Activated T-helper 1 cell treated with anti-CD3 and anti-CD28 coated beads, Interleukin-12 subunit alpha, Interleukin-12 subunit beta, Interleukin-2, Interleukin-4 antibody, amounts not matched to agents 30 ng/mL and 10 ng/mL and 1 ng/mL, durations not matched to agents 14 hours and 24 hours and 36 hours (primary cell): ENCODE measurements at places on chromosomes 4 and X.

DNA sequence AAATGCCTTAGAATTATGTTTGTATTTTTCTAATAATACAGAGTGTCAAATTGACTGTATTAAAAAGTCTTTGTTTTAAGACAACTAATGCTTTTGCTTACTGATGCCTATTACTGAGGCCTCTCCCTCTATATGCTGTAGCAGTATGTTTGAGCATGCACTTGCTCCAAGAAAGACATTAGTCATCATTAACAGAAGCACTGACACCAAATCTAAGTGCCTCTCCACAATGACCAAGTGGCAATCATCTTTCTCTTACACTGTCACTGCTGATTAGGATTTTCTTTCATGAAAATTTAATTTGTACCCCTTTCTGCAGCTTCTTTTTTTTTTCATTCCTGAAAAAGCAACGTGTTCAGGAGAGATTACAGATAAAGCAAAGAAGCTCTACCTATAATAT is 11.1 kb upstream of the MAB21L2 start:
- no peaks in the 10 kb centered on the region for H3K27me3 ChIP-seq
- no peak overlapping the region for H3K27ac ChIP-seq
- no peak overlapping the region for H3K4me3 ChIP-seq
- DNase-seq: no peak
- peaks cover 6% of the 10 kb centered on the region for H3K4me1 ChIP-seq

GRCh38 chrX:146055733-146056132 is 238.1 kb downstream of the SLITRK2 start:
- no peaks in the 10 kb centered on the region for H3K4me1 ChIP-seq
- no peaks in the 10 kb centered on the region for H3K36me3 ChIP-seq
- DNase-seq: no peak

- no peaks in the 10 kb centered on the region for H3K27me3 ChIP-seq
- no peak overlapping the region for H3K27ac ChIP-seq
- DNase-seq: no peak
- H3K4me1 ChIP-seq: no peaks in the 10 kb centered on the region
- H3K36me3 ChIP-seq: no peaks in the 10 kb centered on the region
Observed at GRCh38 chr4:33802578-33802977, 2441.7 kb downstream of the ARAP2 start.

DNA sequence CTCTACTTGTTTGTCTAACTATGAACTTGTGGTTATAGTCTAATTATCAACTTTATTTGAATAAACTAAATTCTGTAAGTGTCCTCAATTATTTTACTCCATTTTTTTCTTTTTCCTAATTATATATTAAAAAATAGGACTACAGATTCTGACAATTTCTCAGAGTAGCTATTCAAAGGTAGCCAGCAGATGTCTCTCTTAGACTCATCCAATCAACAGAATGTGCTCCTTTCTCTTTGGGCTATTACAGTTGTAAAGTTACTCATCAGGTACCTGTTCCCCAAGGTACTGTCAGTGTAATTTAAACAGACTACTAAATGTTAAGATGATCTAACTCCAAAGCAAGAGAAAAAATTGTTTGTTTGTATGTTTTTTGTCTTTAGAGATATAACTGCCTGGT is 248.6 kb downstream of the PCDH18 start:
- H3K4me3 ChIP-seq: no peak overlapping the region
- H3K4me1 ChIP-seq: no peaks in the 10 kb centered on the region
- H3K27me3 ChIP-seq: no peaks in the 10 kb centered on the region
- no peak for DNase-seq

DNA sequence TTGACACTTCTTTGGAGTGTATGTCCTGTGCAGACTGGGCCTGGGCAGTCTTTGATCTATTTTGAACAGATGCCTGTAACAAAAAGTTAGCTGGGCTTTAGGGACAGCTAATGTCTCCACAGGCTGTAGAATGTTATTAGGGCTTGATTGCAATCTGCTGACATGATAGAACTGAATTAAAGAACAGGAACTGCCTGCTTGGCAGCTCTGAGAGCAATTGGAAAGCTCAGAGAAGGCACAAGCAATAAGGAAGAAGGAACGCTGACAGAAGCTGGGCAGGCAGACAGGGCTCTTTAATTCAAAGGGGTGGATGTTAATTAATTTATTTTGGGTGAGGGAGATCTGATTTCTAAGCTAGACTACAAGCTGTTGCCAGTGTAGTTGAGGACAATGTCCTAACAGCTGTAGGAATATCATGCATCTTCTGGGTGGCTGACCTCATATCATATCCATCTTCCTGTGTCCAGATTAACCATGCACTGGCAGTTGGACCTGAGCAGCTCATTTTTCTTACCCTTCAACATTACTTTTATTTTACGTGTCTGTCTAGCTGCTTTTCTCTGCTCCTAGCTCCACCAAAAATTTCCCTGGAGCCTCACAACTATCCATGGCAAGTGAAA is 20.7 kb upstream of the GRXCR1 start:
- H3K4me3 ChIP-seq: no peak overlapping the region
- H3K27me3 ChIP-seq: peaks cover 2% of the 10 kb centered on the region
- H3K27ac ChIP-seq: no peak overlapping the region
- no peak for DNase-seq
- H3K4me1 ChIP-seq: no peaks in the 10 kb centered on the region

- H3K4me3 ChIP-seq: no peak overlapping the region
- no peaks in the 10 kb centered on the region for H3K4me1 ChIP-seq
- no peaks in the 10 kb centered on the region for H3K36me3 ChIP-seq
Observed at GRCh38 chr4:22338796-22339195, 177.1 kb downstream of the ADGRA3 start.

DNA sequence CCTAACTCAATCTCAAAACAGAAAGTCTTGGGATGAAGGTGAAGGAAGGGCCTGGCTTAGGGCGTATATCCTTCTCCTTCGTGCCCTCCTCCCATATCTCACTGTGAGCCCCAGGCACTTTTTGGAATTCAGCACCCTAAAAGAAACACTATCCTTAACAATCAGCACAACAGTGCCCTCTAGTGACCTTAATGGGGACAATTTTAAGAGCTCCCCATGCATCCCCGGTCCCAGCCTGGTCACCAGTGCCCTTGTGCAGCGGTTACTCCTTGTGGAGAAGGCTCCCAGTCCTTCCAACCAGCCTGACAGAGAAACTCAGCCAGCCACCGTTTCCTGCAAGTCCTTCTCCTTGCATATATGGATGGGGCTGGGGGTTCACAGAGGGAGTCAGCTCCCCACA is 4.2 kb downstream of the PAK3 start:
- peaks cover 9% of the 10 kb centered on the region for H3K27me3 ChIP-seq
- no peak for DNase-seq
- no peak overlapping the region for H3K27ac ChIP-seq
- H3K36me3 ChIP-seq: no peaks in the 10 kb centered on the region

DNA sequence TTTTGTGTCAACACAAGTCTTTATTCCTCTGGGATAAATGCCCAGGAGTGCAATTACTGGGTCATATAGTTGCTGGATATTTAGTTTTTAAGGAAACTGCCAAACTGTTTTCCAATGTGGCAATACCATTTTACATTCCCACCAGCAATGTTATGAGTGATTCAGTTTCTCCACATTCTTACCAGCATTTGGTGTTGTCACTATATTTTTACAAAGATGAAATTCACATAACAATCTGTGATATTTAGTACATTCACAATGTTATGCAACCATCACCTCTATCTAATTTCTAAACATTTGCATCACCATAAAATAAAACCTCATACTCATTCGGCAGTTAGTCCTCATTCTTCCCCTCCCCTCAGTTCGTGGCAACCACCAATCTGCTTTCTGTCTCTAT is 75.0 kb downstream of the MAMLD1 start:
- no peak overlapping the region for H3K4me3 ChIP-seq
- H3K36me3 ChIP-seq: peaks cover 10% of the 10 kb centered on the region
- H3K27me3 ChIP-seq: no peaks in the 10 kb centered on the region
- H3K27ac ChIP-seq: no peak overlapping the region
- peaks cover 6% of the 10 kb centered on the region for H3K4me1 ChIP-seq

- no peak for DNase-seq
- no peaks in the 10 kb centered on the region for H3K36me3 ChIP-seq
- no peak overlapping the region for H3K27ac ChIP-seq
- H3K4me3 ChIP-seq: no peak overlapping the region
- peaks cover 54% of the 10 kb centered on the region for H3K27me3 ChIP-seq
- peaks cover 11% of the 10 kb centered on the region for H3K4me1 ChIP-seq
Observed at GRCh38 chr4:78945651-78946179, 6.5 kb upstream of the PAQR3 start.

DNA sequence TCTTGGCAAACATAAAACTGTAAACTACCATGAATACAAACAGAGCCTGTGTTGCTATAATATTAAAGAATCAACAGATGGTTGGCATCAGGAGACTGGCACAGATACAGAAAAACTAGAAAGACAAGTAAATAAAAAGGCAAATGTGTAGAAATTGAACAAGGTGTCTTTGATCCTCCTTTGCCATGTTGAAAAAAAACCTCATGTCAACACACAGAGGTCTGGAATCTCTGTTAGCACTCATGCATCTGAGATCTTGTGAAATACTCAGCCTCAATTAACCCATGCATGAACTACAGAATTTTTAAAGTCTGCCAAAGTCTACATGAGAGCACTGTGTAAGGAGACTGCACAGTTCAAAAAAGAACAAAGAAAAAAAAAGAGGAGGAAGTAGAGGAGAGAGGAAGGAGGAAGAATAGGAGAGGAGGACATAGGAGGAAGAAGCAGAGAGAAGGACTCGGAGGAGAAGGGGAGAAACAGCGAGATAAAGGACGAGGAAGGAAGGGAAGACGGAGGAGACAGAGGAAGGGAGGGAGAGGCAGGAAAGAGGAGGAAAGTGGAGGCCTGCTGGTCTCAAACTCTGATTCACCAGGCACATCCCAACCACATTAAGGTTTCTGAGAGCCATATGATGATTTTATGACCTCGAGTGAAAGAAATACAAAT is 52.8 kb downstream of the PRDM5 start:
- no peaks in the 10 kb centered on the region for H3K4me1 ChIP-seq
- no peak overlapping the region for H3K27ac ChIP-seq
- H3K36me3 ChIP-seq: no peaks in the 10 kb centered on the region
- no peak overlapping the region for H3K4me3 ChIP-seq
- H3K27me3 ChIP-seq: peaks cover 3% of the 10 kb centered on the region
- DNase-seq: no peak

GRCh38 chr4:111506706-111507105 is 638.5 kb upstream of the FAM241A start:
- DNase-seq: no peak
- no peaks in the 10 kb centered on the region for H3K4me1 ChIP-seq
- no peaks in the 10 kb centered on the region for H3K36me3 ChIP-seq
- no peaks in the 10 kb centered on the region for H3K27me3 ChIP-seq
- H3K4me3 ChIP-seq: no peak overlapping the region

- DNase-seq: no peak
- peaks cover 25% of the 10 kb centered on the region for H3K36me3 ChIP-seq
- peaks cover 46% of the 10 kb centered on the region for H3K4me1 ChIP-seq
- no peak overlapping the region for H3K27ac ChIP-seq
- H3K27me3 ChIP-seq: peaks cover under 1% of the 10 kb centered on the region
- H3K4me3 ChIP-seq: no peak overlapping the region
Observed at GRCh38 chr4:53380221-53380620, 2.8 kb downstream of the FIP1L1 start.

DNA sequence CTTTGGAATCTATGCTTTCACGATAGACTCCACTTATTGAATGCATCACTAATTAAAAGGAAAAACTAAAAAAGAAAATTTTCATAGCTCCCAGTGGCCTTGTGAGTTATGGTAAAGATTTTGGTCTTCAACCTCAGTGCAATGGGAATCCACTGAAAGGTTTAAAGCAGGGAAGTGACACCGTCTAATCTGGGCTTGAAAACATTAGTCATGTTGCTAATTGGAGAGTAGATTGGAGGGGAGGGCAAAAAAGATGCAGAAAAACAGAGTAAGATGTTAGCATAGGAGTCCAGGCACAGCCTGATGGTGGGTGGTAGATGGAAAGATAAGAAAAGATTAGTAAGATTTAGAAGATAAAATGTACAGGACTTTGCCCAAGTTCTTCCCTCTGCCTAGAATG is 633.1 kb upstream of the FTHL17 start:
- no peak overlapping the region for H3K4me3 ChIP-seq
- H3K36me3 ChIP-seq: no peaks in the 10 kb centered on the region
- H3K4me1 ChIP-seq: no peaks in the 10 kb centered on the region
- H3K27ac ChIP-seq: no peak overlapping the region
